ENCODE measurements at places on chromosomes 6 and 20.

- no peak for DNase-seq
These were observed 59.6 kb upstream of the PHIP start for GRCh38 chr6:79137671-79138070.

DNA sequence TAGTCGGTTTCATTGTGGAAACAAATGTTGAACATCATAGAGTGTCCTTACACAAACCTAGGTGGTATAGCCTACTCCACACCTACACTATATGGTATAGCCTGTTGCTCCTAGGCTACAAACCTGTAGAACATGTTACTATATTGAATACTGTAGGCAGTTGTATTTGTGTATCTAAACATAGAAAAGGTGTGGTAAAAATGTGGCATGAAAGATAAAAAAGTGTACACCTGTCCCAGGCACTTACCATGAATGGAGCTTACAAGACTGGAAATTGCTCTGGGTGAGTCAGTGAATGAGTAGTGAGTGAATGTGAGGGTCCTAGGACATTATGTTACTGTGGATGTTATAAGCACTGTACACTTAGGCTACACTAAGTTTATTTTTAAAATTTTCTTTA lies 103.0 kb downstream of the ZFAND3 start:
- DNase-seq, result no peak

DNA sequence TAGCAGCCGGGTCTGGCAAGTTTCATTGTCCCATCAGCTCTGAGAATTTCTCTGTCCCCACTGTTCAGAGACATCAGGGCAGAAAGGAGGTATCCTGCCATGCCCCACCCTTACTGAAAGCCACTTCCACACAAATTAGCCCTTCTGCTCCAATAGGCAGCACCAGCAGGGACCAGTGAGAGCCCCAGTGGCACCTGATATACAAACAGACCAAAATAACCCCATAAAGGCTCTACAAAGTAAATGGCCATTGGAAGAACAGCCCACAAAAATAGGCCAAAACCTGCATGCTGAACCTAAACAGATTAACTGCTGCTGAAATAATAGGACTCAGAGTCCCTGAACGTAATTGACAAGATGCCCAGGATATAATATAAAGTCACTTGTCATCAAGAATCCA lies 199.9 kb downstream of the TMEM200A start:
- no peak for DNase-seq

GRCh38 chr6:21227486-21227885 lies 366.1 kb upstream of the SOX4 start:
- no peak for DNase-seq

- DNase-seq, result no peak
These were observed 50.8 kb upstream of the DSN1 start for GRCh38 chr20:36824142-36824940.

GRCh38 chr6:138541823-138542481 lies 42.7 kb upstream of the NHSL1 start:
- no peak for DNase-seq

- no peak for DNase-seq
These were observed 49.3 kb downstream of the RALY start for GRCh38 chr20:34043025-34043424.

Measured in activated T-cell treated with anti-CD3 and anti-CD28 coated beads for 4 hours (primary cell).